ENCODE measurements at places on chromosomes 2 and 18. TPM values are rescaled to one million over a fixed set of nuclear protein-coding genes. Genes with fewer than 3 reads are reported as not detected.

The COLEC11 gene
- not detected for total RNA-seq

DNA sequence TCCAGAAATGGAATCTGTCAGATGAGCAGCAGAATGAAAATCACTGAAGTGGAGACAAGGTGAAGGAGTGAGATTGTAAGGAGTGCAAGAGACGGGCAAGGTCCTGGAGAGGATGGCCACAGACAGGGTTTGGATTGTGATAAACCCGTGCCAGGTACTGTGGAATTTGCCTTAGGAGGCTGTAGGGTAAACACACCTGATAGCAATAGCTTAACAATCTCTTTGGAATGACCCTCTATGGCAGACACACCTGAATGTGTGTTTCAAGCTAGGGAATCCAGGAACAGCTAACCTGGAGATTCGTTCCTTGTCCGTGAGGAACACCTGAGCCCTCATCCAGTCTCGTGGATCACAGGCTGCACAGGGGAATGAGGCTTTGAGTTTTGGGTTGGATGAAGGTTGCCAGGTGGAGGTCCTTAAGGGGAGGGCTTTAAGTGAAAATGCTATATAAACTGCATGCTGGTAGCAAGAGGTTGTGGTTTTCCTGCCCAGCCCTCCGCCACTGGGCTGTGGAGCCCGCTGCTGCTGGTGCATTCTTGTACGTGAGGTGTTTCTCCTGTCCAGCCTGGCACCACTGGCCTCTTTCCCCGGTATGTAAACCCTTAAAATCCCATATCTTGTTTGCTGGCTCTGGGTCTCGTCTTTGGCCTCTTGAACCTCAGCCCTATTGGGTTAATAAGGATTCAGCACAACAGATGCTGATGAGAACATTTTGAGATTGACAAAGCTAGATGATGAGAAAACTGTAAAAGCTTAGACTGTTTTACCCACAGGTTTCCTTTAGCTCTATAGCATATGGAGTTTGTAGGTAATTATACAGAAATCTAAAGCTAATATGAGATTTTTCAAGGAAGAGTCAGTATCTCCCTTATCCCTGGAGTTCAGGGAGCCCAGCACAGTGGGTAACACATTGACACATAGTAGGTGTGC lies 117.9 kb downstream of the ARHGAP15 start:
- no peak for DNase-seq

- no peak for DNase-seq
Observed at GRCh38 chr2:105853354-105854088, 108.8 kb downstream of the NCK2 start.

GRCh38 chr2:167480232-167480985 lies 592.1 kb downstream of the XIRP2 start:
- DNase-seq = peak; percentile 19

GRCh38 chr2:100218552-100218951 lies 76.2 kb upstream of the AFF3 start:
- DNase-seq = no peak

GRCh38 chr2:167134381-167135072 lies 246.2 kb downstream of the XIRP2 start:
- peak; percentile 92 for DNase-seq
